ENCODE measurements at places on chromosomes 4 and X.

DNA sequence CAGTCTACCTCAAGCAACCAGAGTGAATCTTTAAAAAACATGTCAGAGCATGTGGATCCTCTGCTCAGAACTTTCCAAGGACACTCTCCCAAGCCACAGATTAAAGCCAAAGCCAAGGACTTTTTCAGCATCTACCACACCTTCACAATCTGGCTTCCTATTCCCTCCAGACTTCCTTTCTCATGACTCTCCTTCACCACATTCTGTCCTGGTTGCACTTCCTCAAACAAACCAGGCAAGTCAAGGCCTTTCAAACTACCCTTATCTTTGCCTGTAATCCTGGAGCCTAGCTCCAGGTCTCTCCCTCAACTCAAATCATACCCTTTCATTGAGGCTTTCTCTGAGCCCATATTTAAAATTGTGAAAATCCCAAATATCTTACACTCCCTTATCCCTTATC, 191.6 kb upstream of the GALNTL6 start:
- no peak for DNase-seq

GRCh38 chr4:153684182-153684970, at the start of gene TLR2:
Gene TLR2 (plus strand): TSS chr4:153684280. CDS start chr4:153702908, 18,628 bp downstream.
- peak; percentile 77 for DNase-seq

DNA sequence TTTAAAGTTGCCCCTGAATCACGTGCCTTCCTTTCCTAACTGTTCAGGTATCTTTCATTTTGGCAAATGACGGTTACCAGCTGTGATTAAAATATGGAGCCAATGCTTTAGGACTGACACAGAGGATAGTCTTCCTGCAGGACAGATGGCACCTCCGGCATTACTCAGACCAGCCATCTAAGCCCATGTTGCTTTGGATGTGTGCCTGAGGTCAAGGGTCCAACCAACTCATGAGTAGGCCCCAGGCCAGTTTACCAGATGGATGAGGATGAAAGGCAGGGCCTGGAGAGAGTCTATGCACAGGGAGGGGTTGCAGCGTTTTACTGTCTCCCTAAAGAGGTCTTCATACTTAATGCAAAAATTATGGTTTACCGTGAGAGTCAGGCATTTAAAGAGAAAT, 174.0 kb upstream of the GATB start:
- DNase-seq = no peak

DNA sequence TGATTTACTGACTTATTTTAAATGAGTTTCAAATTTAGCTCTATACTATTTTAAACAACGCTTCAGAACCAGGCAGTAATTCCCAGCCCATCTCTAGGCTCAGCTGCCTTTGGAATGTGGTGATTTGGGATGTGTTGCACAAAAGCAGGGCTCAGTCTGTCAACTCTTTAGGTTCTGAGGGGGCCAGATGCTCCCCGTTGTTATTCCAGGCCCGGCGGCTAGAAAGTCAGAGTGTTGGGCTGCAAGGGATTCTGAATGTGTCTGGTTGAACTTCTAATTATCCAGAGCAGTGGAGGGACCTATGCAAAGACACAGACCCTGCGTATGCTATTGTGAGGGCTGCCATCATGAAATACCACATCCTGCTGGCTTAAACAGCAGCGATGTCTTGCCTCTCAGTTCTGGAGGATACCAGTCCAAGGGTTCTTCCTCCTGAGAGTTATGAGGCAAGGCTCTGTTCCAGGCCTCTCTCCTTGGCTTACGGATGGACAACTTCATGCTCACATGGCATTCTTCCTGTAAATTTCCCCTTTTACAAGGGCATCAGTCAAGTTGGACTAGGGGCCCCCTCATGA, 123.2 kb upstream of the TRIM2 start:
- no peak for DNase-seq

DNA sequence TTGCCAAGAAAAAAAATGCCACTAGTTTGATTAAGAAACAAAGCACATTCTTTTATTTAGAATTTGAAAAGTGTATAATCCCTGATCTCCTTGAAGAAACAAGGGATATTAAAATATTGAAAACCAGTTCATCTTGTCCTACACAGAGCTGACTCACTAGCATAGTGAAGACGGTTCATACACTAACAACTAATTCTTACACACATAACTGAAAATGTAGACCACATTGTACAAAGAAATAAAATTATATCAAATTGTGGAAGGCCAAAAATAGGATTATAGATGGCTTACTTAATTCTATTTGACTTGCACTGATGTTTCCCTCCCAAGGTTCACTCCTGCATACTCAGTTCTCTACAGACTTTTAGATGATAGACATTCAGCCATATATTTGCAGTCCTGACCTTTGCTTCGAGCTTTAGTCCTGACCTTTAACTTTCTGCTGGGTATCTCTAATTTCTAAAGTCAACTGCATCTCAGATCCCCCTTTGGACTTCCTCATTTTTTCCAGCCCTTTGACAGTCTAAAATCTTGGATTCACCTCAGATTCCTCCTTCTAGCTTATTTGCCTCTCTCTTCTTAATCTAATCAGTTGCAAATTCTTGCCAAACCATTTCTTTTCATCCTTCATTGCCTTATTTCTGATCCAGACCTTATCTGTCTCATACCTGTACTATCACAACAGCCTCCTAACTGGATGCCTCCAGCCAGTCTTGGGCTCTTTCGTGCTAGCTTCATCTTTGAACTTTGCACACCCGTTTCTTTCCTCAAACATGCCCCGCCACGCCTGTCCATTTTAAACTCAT, 4.5 kb upstream of the WWC2 start:
- DNase-seq = no peak

DNA sequence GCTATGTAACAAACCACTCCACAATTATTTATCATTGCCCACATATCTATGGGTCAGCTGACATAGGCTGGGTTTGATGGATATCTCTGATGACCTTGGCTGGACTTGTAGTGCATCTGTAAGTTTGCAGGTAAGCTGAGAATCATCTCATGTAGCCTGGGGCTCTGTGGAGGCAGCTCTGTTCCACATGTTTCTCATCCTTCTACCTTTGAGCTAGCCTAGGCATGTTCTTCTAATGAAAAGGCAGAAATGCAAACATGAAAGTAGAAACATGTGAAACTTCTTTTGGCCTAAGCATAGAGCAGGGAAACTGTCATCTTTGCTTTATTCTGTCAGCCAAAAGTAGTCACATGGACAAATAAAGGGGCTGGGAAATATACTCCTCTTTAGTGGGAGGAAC, 18.2 kb downstream of the MRPL1 start:
- no peak for DNase-seq

DNA sequence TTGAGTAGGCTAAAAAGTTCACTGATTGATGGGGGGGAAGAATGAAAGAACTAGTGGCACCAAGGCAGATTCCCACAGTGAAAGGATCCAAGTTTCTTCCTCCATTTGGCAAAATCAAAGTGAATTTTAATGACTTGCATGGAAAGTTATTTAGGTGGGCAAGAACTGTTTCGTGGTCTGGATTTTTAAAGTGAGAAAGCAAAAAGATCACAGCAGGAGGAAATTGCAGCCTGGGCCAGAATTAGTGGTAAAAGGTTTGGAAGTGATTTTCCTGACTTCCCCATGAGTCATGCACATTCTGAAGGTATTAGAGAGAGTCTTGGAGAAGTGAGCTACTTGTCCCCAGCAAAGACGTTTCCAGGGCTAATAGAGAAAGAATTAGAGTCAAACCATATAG, 207.8 kb downstream of the ANTXR2 start:
- no peak for DNase-seq

- peak; percentile 86 for DNase-seq
These were observed 1.3 kb upstream of the FHIP1A start for GRCh38 chr4:151407466-151408379.

DNA sequence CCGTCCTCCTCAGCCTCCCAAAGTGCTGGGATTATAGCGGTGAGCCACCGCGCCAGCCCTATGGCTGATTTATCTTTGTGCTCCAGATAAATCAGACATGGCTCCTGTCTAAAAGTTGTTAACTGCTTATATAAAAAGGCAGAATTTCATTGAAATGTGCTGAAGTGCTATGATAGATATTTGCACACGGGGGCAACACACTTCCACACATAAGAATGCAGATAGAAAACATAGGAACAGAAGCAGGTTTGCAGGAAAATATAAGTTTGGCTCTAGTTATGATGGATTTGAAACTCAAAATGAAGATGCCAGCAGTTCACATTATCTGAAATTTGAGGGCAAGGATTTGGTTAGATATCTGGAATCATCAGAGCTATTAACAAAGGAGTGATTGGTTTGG, 163.1 kb upstream of the SLITRK2 start:
- DNase-seq = no peak

GRCh38 chrX:65750674-65751469, 83.4 kb downstream of the MSN start:
- DNase-seq = peak; percentile 97

DNA sequence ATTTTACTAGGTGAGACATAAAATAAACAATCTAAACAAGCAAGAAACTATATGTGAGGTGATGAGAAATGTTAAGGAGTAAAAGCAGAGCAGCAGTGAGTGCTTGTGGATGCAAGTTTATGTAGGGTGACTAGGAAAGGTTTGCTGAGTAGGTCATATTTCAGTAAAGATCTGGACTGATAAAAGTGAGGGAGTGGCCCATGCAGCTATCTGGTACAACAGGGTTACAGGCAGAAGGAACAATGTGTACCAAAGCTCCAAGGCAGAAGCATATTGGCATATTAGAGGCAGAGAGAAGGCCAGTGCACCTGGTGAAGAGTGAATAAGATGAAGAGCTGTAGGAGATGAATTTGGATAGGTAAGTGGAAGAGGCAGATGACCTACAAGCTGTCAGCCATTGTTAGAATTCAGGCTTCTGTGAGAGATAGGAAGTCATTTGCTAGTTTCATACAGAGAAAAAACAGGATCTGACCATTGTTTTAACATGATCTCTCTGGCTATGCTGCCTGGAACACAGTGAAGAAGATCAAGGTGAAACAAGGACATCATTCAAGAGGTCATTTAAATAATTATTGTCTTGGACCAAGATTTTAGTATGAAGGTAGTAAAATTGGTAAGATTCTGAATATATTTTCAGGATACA, 274.6 kb downstream of the ANKRD50 start:
- no peak for DNase-seq

DNA sequence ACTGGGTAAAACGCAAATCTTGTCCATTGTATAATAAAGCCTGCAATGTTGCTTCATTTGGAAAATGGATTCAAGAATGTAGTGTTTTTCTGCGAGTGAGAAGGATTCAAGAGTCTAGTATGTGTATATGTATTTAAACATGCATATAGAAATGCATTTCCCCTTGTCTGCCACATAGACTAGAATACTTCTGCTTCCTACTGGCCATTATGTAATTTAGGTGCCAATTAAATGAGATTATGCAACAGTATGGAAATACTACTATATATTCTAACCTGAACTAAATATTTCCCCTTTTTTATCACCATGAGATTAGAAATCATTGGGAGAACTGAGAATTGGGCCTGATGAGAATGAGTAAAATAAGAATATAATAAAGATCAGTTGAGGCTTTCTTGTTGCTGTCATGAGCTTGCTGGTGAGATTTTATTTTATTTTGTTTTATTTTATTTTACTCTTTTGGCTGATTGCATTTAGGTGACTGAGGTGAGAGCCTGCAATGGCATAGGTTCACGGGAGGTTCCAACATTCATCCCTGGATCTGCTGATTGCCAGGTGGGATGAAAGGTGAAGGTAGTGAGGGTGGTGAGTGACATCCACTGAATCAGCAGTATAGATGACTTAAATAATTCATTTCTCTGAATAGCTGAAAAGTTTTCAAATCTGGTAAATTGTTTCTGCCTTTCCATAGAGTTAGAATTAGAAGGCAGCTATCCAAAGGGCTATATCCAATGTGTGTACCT, 95.6 kb upstream of the SLC4A4 start:
- no peak for DNase-seq

GRCh38 chr4:118967393-118967792, 78.7 kb downstream of the SYNPO2 start:
- peak; percentile 61 for DNase-seq

DNA sequence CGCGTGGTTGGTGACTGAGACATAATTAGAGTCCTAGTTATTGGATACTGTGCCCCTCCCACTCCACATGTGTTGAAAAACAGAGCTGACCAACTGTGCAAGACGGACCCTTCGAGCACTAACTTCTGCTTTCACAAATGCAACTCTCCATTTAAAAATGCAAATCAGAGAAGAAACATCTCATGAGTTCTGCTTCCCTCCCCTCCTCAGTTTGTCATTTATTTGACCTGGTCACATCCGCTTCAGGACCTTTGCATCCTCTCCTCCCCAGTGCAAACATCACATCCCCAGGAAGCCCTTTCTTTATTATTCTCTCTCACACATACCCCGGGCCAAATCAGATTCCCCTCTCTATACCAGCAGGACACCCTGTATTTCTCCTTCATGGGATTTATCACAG, 38.1 kb upstream of the NOCT start:
- DNase-seq = no peak

- no peak for DNase-seq
These were observed 119.5 kb downstream of the REELD1 start for GRCh38 chr4:146333895-146334262.

GRCh38 chr4:13599159-13599558, 28.4 kb downstream of the BOD1L1 start:
- peak; percentile 15 for DNase-seq

- DNase-seq = no peak
These were observed 14.2 kb upstream of the MID1 start for GRCh38 chrX:10634392-10635161.

GRCh38 chr4:39498727-39499020, 28.6 kb downstream of the UGDH start:
- no peak for DNase-seq

DNA sequence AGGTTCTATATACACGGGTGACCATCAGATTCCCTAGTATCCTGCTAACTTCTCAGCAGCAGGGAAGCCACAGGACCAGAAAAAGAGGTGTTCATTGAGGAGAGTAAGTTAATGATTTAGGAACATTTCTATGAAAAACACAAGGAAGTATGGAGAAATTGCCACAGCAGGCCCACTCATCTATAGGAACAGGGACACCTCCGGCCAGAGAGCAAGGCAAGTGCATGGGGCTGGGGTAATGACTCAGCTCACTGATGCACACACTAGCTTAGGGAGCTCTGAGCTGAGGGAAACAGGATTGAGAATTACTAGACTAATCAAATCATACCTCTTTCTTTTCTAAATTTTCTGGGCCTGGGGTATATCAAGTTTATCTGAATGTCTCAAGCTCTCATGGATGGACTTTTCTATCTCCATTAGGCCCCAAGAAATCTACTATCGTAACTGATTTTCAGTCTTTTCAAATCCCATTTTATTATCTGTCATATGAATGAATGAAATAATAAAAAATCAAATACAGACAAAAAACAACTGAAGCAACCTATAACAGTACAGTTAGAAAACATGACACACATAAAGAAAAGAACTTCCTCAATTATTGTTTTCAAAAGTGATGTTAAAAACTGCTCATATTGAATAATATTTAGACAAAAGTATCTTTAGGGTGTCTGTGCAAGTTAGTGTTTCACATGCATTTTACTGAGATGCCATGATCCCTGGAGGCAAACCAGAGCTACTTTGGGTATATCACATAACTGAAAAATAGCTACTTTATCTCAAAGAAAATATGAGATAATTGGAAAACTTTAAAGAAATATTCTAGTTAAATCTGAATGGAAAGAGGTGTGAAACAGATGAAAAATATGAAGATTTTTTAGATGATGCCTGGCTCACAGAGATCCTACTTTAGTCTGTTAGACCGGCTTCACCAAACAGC, 89.8 kb downstream of the FBXO8 start:
- DNase-seq = no peak

Measured in NB4 (cell line).